ENCODE measurements at places on chromosomes 16 and 17. TPM values are rescaled to one million over a fixed set of nuclear protein-coding genes. Genes with fewer than 3 reads are reported as not detected.

The ADAM11 gene
- 0.77 TPM for total RNA-seq

The CXCL16 gene
- 1.6 TPM for total RNA-seq

The G6PC1 gene
- total RNA-seq, result not detected

The ZPBP2 gene
- not detected for total RNA-seq

The MMP25 gene
- total RNA-seq, result 0.11 TPM

The TRPV2 gene
- 62.5 TPM for total RNA-seq

The EVPLL gene
- not detected for total RNA-seq

The DLX4 gene
- total RNA-seq, result not detected

All from uterine smooth muscle cell (primary cell).